ENCODE measurements at places on chromosomes 6 and 20.

- DNase-seq, result peak; percentile 85
These were observed 51.4 kb upstream of the SAYSD1 start for GRCh38 chr6:39166189-39166911.

DNA sequence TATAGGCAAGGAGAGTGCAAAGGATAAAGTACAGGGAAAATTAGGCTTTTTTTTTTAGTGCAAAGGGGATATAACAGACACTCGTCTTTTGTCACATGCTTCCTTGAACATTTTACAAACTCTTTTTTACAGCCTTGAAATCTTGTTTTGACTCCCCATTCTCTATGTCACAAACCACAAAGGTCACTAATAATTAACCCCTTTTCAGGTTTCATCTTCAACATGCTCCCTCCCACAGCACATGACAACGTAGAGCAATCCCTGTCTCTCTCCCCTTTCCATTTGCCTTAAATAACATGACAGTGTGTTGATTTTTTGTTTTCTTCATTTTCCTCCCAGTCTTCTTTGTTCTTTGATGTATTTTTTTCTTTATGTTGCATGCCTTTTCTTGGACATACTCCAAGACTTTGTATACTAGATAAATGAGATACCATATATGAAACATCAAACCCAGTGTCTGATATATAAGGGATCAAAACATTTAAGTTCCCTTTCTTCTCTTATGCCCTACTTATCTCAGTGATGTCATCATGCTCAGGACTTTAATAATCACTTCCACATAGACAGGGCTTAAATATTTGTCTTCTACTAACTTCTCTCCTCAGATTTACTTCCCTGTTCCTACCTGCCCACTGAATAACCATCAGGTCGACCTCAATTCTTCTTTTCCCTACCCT lies 378.7 kb upstream of the HSF2 start:
- DNase-seq, result no peak

DNA sequence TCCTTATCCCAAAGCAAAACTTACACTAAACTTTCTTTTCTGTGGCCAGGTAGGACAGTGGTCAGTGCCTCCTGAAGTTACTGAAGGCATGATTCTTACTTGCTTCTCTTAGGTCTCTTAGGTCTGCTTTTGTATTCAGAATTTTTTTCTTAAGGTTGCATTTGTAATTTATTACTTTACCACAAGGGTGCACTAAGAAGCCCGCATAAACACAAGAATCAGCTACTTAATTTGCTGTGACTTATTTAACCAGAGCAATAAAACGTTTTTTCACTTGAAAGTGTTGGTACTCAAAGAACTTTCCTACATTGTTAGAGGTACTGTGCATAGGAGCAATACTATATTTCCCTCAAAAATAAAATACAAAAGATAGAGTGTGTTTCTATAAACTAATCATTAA lies 75.4 kb upstream of the LAMA2 start:
- peak; percentile 57 for DNase-seq

- DNase-seq, result no peak
These were observed 25.0 kb downstream of the EYA4 start for GRCh38 chr6:133266186-133266585.

GRCh38 chr6:71446470-71446869 lies 157.9 kb downstream of the OGFRL1 start:
- DNase-seq, result no peak

DNA sequence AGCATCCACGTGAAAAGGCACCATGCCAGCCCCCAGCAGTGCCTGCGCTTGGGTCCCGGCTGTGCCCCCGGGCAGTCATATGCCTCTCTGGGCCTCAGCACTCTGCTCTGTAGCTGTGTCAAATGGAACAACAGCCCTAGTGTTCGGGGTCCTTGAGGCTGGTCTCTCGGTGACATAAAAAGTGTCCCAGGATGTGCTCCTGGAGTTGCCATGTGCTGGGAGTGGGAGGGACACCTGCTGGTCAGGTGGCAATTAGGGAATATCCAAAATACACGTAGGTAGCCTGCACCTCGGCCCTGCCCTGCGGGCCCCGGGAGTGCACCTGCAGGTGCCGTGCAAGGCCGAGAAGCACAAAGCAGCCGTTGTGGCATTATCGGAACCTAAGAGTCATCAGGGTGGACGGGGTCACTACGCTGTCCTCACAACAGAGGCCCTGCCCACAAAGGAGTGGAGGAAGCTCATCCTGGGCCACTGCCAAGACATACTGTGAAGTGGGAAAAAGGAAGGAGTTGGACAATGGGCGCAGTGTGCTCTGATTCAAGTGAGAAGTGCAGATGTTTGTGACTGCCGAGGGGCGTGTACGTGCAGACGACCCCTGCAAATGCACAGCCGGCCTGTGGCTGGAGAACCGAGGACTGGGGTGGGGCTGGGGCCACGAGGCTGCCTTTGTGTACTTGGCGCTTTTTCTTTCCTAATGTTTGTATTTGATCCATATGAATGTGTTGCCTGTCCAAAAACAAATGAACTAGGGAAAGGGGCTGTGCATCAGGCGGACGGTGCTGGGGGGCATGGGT lies 24.6 kb downstream of the SLCO4A1 start:
- DNase-seq, result no peak

DNA sequence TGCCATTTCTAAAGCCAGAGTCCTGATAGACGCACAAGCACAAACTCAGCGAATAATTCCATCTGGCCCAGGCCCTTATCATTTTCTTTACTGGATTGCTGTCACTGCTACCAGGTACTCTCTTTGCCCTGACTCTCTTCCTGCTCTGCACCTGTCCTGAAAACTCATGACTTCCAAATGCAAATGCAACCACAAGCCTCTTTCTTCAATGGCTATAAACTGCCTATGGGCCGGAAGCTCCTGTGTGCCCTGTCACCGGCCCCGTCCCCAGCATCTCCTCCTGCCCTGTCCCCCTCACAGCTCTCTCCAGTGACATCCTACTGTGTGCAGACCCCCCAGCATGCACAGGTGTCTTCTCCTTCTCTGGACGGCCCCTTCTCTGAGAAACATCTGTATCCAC lies 302.6 kb downstream of the GMDS start:
- DNase-seq, result no peak

DNA sequence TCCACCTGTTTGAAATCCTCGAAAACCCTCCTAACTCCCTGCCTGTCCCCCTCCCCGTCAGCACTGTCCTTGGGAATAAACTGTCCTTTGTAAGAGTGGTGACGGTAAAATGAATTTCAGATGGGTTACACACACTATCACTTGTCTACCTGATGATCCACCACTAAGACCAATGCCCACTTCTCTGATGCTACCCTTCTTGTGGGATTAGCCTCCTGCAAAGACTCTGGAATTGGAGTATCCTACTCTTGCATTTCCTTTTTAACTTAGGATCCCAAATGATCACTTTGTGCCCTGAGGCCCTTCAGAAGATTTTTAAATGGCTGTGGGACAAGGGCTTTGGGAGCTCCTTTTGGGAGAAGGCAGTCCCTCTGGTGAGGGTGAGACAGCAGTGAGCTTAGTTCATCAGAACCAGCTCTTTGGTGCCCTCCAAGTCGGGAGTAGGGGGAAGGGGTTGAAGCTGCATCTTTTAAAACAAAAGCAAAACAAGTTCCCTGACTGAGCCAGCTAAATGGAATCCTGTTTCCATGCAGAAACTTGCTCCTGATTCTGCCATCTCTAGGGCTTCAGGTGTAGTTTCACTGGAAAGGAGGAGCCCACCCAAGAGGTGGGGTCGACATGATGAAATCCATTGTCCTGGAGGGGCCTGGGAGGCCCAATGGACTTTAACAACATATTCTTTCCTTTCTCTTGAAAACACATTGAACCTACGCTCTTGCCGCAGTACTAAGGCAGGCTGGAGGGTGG lies 86.5 kb downstream of the ASXL1 start:
- DNase-seq, result no peak

Measured in NCI-H446 (cell line).